ENCODE measurements at places on chromosomes 2 and 18.

GRCh38 chr2:238855299-238855698 is 7.4 kb downstream of the TWIST2 start:
- H3K27me3 ChIP-seq, result no peaks in the 10 kb centered on the region
- no peak overlapping the region for H3K27ac ChIP-seq
- H3K4me1 ChIP-seq, result no peaks in the 10 kb centered on the region
- no peak overlapping the region for H3K4me3 ChIP-seq
- DNase-seq, result no peak
- no peaks in the 10 kb centered on the region for H3K36me3 ChIP-seq

DNA sequence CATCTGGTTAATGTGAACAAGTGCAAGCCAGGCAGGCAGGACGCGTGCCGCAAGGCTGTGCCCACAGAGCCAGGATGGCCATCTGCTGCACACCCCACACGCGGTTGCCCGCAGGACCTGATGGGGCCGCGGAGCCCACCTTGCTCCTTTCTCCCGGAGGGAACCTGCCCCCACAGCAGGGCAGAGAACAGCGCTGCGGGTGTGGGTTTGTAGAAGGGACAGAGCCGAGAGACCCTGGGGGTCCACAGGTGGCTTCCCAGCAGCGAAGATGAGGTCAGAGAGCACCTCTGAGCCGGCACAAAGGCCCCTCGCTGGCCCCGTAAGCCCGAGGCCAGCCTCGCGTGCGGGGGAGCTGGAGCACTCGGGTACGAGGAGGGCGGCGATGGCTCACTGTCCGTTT is 460.8 kb upstream of the SALL3 start:
- DNase-seq, result no peak
- no peak overlapping the region for H3K27ac ChIP-seq
- H3K4me3 ChIP-seq, result no peak overlapping the region
- no peaks in the 10 kb centered on the region for H3K27me3 ChIP-seq

GRCh38 chr18:59141294-59142068 is 1.8 kb downstream of the SEC11C start:
- H3K36me3 ChIP-seq, result no peaks in the 10 kb centered on the region
- H3K4me3 ChIP-seq, result no peak overlapping the region

- H3K27me3 ChIP-seq, result no peaks in the 10 kb centered on the region
- no peak for DNase-seq
- H3K4me1 ChIP-seq, result peaks cover 11% of the 10 kb centered on the region
- peaks cover 37% of the 10 kb centered on the region for H3K36me3 ChIP-seq
- no peak overlapping the region for H3K4me3 ChIP-seq
- no peak overlapping the region for H3K27ac ChIP-seq
These were observed 87.8 kb downstream of the KCTD18 start for GRCh38 chr2:200422071-200422470.

DNA sequence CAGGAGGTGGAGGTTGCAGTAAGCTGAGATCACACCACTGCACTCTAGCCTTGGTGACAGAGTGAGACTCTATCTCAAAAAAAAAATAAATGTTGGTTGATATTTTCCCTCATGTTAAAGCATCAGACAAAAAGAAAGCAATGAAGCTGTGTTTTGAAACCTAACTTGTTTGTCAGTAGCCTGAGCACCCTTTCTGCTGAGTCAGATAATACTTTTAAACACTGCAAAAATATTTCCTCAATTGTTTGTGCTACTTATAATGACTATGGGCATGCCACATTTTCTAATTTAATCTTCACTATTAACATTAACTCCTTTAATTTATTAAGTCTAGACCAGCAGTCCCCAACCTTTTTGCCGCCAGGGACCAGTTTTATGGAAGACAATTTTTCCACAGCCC is 236.3 kb upstream of the AGAP1 start:
- DNase-seq, result no peak
- no peaks in the 10 kb centered on the region for H3K4me1 ChIP-seq
- no peaks in the 10 kb centered on the region for H3K27me3 ChIP-seq

DNA sequence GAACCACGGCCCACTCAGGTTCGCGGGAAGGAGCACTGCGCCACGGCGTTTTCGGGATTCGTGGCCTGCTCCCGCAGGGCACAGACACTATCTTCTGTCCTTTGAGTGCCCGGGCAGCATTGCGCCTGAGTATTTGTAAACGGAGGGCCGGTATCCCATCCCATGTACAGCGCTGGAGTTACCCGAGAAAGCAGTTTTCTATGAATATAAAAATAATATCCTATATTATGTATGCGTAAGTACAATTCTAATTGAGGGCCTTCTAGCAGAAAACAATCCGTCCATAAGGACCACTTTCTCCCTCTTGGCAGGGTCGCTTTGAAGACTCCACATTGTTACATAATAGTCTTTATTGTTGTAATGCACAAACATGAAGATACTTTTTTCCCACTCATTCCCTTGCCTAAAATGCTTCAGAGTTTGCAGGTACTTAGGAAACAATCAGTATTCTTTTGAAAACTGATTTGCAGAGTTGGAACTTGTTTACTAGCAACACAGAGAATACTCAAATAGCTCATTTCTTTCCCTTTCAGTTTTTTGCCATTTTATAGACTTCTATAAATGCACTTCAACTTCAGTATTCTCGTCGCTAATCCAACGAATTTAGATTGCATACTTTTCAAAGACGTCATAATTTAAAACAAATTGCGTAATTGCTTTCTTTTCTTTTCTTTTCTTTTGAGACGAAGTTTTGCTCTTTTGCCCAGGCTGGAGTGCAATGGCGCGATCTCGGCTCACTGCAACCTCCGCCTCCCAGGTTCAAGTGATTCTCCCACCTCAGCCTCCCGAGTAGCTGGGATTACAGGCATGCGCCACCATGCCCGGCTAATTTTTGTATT is 1.0 kb upstream of the REV1 start:
- H3K36me3 ChIP-seq, result no peaks in the 10 kb centered on the region
- peak overlapping the region; percentile 97 for H3K27ac ChIP-seq
- DNase-seq, result no peak
- H3K4me1 ChIP-seq, result no peaks in the 10 kb centered on the region
- no peaks in the 10 kb centered on the region for H3K27me3 ChIP-seq
- H3K4me3 ChIP-seq, result peak overlapping the region; percentile 80

DNA sequence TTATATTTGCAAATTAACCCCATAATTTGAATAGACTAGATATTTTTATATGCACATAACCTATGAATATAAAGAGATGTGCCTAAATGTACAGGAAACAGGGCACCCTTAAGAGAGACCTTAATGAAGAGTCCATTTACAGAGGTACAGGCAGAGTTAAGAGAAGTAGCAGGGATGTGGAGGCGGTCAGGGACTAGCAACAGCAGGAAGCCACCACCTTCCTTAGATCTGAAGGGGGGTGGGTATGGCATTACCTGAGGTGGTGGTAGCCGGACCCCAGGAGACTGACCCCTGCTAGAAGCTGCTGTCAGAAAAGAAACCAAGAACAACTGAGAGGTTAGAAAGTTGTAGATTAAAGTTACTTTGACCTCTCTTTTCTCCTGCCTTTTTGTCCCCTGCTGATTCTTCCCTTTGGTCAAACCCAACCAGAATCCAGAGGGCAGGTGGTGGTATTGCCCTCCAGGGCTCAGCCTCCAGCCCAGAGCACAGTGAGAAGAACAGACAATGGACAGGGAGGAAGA is 24.9 kb upstream of the ATG16L1 start:
- H3K27ac ChIP-seq, result no peak overlapping the region
- no peak overlapping the region for H3K4me3 ChIP-seq
- H3K4me1 ChIP-seq, result no peaks in the 10 kb centered on the region
- no peaks in the 10 kb centered on the region for H3K27me3 ChIP-seq
- no peaks in the 10 kb centered on the region for H3K36me3 ChIP-seq
- no peak for DNase-seq

GRCh38 chr2:98187194-98187593 is 100.2 kb downstream of the VWA3B start:
- DNase-seq, result no peak
- no peaks in the 10 kb centered on the region for H3K4me1 ChIP-seq
- no peak overlapping the region for H3K27ac ChIP-seq
- H3K4me3 ChIP-seq, result no peak overlapping the region

DNA sequence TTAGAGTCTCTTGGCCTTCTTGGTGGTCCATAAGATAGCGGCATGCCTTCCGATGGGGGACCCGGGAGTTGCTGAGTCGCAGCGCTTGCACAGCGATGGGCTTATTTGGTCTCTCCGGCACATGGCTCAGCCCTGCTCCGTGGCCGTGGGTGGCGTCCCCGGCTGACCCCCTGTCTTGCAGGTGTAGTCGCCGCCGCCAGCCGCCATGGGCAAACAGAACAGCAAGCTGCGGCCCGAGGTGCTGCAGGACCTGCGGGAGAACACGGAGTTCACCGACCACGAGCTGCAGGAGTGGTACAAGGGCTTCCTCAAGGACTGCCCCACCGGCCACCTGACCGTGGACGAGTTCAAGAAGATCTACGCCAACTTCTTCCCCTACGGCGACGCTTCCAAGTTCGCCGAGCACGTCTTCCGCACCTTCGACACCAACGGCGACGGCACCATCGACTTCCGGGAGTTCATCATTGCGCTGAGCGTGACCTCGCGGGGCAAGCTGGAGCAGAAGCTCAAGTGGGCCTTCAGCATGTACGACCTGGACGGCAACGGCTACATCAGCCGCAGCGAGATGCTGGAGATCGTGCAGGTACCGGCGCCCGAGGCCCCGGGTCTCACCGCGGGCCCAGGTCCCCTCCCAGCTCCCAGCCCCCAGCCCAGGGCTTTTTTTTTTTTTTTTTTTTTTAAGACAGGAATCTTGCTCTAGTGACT is 28.4 kb downstream of the ODC1 start:
- H3K27ac ChIP-seq, result no peak overlapping the region
- H3K4me1 ChIP-seq, result no peaks in the 10 kb centered on the region
- no peaks in the 10 kb centered on the region for H3K27me3 ChIP-seq
- no peak for DNase-seq
- H3K4me3 ChIP-seq, result peak overlapping the region; percentile 23

DNA sequence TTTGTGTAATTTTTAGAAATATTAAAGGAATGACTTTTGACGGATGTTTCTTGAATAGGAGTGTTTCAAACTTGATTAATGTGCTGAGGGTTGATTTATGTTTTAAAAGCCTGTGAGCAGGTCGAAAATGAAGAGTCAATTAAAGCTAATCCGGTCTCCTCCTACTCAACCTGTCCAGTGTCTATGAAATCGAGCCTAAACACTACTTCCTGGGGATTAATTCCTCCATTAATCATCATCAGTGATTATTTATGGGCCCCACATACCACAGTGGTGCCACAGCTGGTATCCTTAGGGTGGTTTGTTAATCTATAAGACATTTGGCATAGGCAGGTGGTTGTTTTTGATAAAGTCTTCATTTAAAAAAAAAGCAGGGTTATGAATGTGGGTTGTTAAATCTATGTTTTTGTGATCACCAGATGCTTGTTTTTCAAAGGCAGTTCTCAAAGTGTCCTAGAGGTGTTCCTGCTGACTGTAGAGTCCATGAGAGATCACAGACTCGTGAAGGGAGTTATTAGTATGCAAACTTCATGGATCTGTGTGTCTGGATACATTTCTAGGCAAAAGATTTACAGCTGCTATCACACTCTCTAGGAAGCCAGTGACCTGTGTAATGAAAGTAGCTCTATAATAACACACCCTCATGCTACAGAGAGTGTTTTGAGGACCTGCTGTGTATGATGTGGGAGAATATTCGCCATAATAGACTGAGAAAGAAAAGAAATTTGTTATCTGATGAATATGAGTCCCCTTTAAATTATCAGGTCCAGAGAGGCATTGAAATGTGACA is 308.6 kb downstream of the AKAIN1 start:
- H3K27me3 ChIP-seq, result no peaks in the 10 kb centered on the region
- H3K4me1 ChIP-seq, result no peaks in the 10 kb centered on the region
- no peak overlapping the region for H3K4me3 ChIP-seq
- DNase-seq, result no peak
- H3K36me3 ChIP-seq, result no peaks in the 10 kb centered on the region
- H3K27ac ChIP-seq, result no peak overlapping the region

GRCh38 chr2:218022131-218022850 is 19.5 kb upstream of the TNS1 start:
- H3K27ac ChIP-seq, result no peak overlapping the region
- H3K4me1 ChIP-seq, result no peaks in the 10 kb centered on the region
- no peaks in the 10 kb centered on the region for H3K27me3 ChIP-seq
- no peaks in the 10 kb centered on the region for H3K36me3 ChIP-seq
- no peak for DNase-seq

- peak; percentile 98 for DNase-seq
- peak within 1 kb of the TSS; percentile 69 for H3K4me3 ChIP-seq
- H3K36me3 ChIP-seq, result no peaks in the 10 kb centered on the region
- no peaks in the 10 kb centered on the region for H3K27me3 ChIP-seq
- peak within 1 kb of the TSS; percentile 45 for H3K27ac ChIP-seq
- peaks cover 12% of the 10 kb centered on the region for H3K4me1 ChIP-seq
These were observed at the start of gene GALM for GRCh38 chr2:38665854-38666555. Gene GALM (plus strand): TSS chr2:38666114. CDS start chr2:38666162, 48 bp downstream.

- H3K4me1 ChIP-seq, result peaks cover 6% of the 10 kb centered on the region
- H3K36me3 ChIP-seq, result no peaks in the 10 kb centered on the region
- H3K4me3 ChIP-seq, result no peak overlapping the region
These were observed 106.9 kb upstream of the THOC1 start for GRCh38 chr18:374721-375168.

- DNase-seq, result no peak
- H3K27ac ChIP-seq, result no peak overlapping the region
- peaks cover 30% of the 10 kb centered on the region for H3K36me3 ChIP-seq
- no peaks in the 10 kb centered on the region for H3K27me3 ChIP-seq
These were observed 56.2 kb downstream of the PXDN start for GRCh38 chr2:1688161-1688560.

GRCh38 chr2:164560181-164560792 is 61.0 kb downstream of the GRB14 start:
- peak; percentile 68 for DNase-seq
- no peaks in the 10 kb centered on the region for H3K27me3 ChIP-seq
- H3K36me3 ChIP-seq, result no peaks in the 10 kb centered on the region
- no peak overlapping the region for H3K4me3 ChIP-seq

- H3K27ac ChIP-seq, result no peak overlapping the region
- no peaks in the 10 kb centered on the region for H3K36me3 ChIP-seq
- no peak overlapping the region for H3K4me3 ChIP-seq
- H3K4me1 ChIP-seq, result peaks cover 6% of the 10 kb centered on the region
These were observed 371.6 kb downstream of the HRH4 start for GRCh38 chr18:24831871-24832665.

- peak; percentile 18 for DNase-seq
- no peak overlapping the region for H3K27ac ChIP-seq
- H3K4me1 ChIP-seq, result peaks cover 10% of the 10 kb centered on the region
- peaks cover 2% of the 10 kb centered on the region for H3K36me3 ChIP-seq
- no peaks in the 10 kb centered on the region for H3K27me3 ChIP-seq
- H3K4me3 ChIP-seq, result no peak overlapping the region
These were observed 1.9 kb downstream of the ZNF236 start for GRCh38 chr18:76824145-76824676.

All from trophoblast cell (in vitro differentiated cells and primary cell).